ENCODE measurements at places on chromosomes 5 and 9.

- no peak for DNase-seq
These were observed 82.0 kb downstream of the FRMD3 start for GRCh38 chr9:83456226-83456625.

DNA sequence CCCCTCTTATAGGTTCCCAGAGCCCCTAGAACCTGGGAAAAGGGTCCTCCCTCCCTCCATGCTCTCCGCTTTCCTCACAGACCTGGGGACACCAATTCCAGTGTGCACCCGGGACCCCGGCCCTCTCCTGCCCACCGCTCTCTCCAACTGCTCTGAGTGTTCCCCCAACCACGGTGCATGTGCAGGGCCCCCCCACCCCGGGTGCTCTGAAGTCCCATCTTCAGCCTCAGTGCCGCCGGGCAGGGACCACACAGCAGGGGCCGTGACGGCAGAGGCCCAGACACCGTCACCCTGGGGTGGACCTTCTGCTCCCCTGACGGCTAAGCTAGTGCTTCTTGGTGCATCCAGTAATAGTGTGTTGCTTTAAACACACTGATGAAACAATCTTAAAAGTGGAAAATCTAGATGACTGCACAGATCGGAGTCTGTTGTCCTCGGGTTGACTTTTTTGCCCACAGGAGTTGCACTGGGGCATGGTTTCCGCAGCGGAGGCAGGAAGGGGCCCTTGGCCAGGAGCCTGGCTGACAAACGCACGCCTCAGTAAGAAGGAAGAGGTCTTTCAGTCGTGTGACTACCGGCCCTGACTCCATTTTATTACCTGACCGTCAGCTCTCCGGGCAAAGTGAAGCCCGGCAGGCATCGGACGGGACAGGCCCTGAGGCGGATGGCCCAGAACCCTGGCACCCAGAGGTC, 36.2 kb upstream of the SLC6A3 start:
- DNase-seq, result no peak

DNA sequence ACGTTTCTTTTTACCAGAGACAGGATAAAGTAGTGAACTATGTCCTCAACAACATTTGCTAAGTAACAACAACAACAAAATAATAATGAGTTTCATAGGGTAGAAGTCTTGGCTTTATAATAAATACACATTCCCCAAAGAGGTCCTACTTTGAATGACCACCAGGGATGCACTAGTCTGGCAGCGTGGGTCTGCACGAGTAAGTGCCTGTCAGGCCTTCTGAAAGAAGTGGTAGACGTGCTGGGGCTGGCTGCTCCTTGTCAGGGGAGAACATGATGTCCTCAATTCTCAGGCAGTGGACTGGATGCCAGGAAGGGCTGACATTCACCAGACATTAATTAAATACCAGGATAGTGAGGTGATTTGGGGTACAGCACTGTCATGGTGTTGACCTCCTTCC, 331.1 kb downstream of the TMEM38B start:
- no peak for DNase-seq

DNA sequence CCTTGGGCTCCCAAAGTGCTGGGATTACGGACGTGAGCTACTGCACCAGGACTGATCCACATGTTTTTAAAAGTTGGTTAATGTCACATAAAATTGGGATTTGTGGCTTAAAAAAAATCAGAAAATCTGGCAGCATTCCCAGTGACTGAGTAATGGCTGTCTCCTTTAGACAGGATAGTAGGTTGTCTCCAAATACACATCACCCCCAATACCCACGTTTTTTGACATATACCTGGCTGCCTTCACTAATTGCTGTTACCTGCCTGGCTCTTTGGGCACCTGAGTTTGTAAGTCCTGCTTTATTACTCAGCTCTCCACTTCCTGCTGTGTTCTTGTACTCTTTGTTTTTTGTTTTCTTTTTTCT, 84.8 kb downstream of the KDM4C start:
- no peak for DNase-seq

DNA sequence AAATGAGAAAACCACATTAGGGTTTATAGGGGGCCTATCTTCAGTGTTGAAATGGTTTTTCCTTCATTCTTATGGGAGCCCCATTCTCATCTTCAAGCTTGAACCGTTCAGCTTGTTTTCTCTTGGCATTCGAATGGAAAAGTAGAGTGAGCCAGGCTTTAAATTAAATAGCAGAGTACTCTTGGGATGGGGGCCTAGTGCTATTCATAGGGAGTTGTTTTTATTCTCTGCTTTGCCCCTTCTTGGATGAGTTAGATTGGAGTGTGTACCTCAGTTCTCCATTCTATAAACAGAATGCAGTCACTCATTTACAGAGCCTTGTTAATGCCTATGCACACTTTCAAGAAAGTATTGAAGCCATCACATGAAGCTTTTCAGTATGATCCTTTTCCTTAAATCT, 127.9 kb downstream of the FAM170A start:
- no peak for DNase-seq

DNA sequence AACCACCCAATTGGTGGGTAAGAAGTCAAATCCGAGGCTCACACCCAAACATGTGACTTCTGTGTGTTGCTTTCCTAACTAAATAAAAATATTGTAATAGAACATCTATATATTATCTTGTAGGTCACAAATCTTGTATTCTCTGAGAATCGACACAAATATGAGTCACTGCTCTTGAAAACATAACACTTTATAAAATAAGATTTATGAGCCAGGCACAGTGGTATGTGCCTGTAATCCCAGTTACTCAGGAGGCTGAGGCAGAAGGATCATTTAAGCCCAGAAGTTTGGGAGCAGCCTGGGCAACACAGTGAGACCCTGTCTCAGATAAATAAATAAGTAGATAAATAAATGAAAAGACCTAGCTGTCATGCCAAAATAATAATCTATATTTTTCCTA, 624.1 kb downstream of the ANXA1 start:
- DNase-seq, result no peak

- DNase-seq, result no peak
These were observed 65.7 kb upstream of the RORB start for GRCh38 chr9:74431467-74431866.

DNA sequence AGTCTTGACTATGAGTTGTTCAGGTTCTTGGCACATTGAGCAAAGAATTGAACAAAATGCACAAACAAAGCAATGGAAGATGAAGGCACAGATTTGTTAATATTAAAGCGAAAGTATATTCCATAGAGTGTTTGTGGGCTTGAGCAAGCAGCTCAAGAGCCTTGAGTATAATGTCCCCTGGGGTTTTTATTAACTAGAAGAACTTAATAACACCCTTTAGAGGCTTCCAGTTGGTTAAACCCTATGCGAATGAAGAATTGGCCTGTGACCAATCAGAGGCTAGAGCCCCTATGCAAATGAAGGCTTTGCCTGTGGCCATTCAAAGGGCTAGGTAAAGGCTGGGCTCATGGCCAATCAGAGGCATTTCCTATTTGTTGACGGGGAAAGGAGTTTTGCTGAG, 135.3 kb upstream of the IL12B start:
- no peak for DNase-seq

DNA sequence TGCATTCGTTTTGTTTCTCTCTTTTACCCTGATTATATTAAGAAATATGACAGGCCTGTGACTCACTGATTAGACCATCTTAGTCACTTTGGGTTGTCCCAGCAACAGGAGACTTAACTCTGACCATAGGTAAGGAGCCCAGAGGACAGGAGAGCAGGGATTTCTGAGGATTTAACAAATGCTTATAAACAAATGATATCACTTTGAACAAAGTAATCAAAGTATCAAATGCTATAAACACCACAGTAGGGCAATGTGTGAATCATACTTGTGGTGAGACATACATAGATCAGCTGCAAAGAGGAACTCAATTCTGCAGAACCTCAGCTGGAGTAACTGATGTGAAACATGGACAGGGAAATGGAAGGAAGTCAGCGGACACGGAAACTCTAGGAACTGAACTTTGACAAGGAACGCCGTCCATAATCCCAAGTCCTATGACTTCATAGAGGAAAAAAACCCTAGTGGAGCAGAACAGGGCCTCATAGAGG, 190.6 kb upstream of the MSX2 start:
- DNase-seq, result no peak

- DNase-seq, result peak; percentile 2
These were observed 461.9 kb upstream of the COX7C start for GRCh38 chr5:86155796-86156195.

- no peak for DNase-seq
These were observed 77.8 kb upstream of the PRRC1 start for GRCh38 chr5:127439644-127440043.

DNA sequence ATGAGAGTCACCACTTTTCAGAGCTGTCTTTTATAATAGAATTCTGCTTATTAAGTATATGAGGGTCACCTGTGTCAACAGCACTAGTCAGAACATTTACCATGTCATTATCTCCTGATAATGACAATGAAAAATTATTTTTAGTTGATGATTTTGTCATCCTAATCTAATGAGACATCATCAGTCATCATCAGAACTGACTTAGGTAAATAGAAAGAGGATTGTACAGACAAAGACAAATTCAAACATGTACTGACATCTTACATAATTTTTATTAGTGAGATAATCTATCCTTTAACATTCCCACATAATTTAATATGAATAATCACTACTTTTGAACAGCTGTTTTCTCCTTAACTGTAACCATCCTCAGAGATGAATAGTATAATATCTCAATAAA, 22.6 kb downstream of the CDH9 start:
- DNase-seq, result no peak

- DNase-seq, result no peak
These were observed 119.8 kb upstream of the TBC1D2 start for GRCh38 chr9:98375138-98375726.

GRCh38 chr9:134492721-134493460, 148.7 kb upstream of the COL5A1 start:
- no peak for DNase-seq

GRCh38 chr5:88389338-88390095, 120.9 kb upstream of the TMEM161B start:
- DNase-seq, result peak; percentile 69

DNA sequence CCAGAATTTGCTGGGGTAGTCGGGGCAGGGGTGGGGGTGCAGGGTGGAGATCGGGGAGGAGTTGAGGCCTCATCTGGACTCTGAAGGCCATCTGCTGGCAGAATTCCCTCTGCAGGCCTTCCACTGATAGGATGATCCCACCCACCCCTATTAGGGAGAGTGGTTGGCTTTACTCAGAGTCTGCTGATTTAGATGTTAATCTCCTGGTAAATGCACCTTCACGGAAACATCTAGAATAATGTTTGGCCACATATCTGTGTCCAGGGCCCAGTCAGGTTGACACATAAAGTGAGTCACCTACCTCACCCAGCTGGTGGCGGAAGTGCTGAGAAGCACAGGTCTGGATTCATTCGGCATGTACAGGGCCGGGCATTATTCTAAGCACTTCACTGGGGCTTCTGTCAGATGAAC, 50.0 kb downstream of the DAPK1 start:
- DNase-seq, result no peak

- DNase-seq, result no peak
These were observed 1.3 kb downstream of the CDX1 start for GRCh38 chr5:150167908-150168307.

DNA sequence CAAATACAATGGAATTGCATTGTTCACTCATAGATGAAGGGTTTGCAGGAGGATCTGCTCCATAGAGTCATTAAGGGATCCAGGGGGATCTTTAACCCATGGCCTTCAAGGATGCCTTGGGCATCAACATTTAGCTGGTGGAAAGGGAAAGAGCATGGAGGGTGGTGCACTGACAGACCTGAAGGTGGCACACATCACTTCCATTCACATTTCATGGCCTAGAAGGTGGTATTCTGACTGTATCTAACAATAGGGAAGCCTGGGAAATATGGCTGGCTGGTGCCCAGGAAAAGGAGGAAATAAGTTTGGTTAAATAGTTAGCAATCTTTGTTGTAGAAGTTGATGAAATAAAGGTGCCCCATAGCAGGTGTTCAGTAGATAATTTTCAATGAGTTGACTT, 230.2 kb downstream of the CD180 start:
- DNase-seq, result no peak

DNA sequence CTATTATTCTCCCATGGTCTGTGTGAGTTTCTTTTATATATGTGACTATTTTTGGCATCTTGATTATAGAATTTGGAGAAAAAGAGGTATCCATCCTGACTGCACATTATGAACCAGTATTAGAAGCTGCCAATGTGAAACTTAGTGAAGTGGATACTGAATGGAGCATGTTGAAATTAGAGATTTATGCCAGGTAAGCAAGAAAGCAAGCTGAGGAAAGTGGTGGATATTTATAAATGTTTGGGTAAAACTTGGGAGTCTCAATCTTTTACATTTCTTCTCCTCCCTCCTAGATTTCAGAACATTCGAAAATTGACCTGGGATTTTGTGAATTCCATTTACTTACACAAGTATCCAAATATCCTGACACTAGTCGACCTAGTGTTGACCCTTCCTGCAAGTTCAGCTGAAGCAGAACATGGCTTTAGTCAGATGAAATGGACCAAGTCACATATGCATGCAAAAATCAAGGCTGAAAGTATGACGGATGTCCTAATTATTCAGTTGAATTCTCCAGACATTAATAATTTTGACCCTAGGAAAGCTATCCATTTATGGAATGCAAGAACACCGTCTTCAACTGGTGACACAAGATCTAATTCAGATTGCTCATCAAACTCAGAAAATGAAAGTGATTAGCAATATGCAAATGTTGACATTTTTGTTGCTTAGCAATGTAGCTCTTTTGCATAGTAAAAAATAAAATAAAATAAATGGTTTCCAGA, 66.8 kb upstream of the IL7R start:
- peak; percentile 29 for DNase-seq

DNA sequence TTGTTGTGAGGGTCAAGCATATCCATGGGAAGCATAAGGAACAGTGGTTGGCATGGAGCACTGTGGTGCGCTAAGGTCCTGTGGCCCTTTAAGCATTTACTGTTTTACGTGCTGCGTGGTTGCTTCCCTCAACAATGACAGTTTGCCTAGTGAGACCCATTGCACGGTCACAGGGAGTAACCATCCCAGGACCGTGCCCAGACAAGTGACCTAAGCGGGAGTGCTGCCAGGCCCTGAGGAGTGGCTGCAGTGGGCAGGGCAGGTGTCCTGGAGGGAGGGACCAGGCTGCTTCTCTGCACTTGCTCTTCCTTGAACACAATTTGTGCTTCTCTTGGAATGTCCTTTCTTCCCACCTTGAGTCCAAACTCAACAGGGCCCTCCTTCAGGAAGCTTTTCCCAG, 64.6 kb downstream of the RGS3 start:
- no peak for DNase-seq

- DNase-seq, result peak; percentile 98
These were observed at the start of gene ZNF367 for GRCh38 chr9:96418083-96418919. Gene ZNF367, minus strand, starts transcription at chr9:96418370. Its CDS starts 338 bp downstream, at chr9:96418032.

Measured in brain (organoid and tissue), 16 donors.